ENCODE measurements at places on chromosomes 4 and X. TPM values are rescaled to one million over a fixed set of nuclear protein-coding genes. Genes with fewer than 3 reads are reported as not detected.

DNA sequence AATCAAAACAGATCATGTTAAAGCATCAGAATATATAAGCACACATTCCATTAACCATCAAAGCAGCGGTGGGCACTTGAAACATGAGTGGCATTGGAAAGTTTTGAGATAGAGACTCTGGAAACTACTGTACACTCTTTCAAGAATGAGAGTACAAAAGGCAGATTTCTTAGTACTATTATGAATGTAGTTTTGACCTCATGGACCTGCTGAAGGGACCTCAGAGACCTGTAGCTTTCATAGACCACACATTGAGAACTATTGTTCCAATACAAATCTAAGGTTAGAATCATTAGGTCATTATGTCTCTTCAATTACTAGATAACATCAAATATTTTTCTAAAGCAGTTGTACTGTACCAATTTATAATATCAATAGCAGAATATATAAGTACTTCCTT lies 283.6 kb downstream of the RPA4 start:
- no peak for DNase-seq

- no peak for DNase-seq
These were observed 907 bp upstream of the ATP10D start for GRCh38 chr4:47484168-47484567.

DNA sequence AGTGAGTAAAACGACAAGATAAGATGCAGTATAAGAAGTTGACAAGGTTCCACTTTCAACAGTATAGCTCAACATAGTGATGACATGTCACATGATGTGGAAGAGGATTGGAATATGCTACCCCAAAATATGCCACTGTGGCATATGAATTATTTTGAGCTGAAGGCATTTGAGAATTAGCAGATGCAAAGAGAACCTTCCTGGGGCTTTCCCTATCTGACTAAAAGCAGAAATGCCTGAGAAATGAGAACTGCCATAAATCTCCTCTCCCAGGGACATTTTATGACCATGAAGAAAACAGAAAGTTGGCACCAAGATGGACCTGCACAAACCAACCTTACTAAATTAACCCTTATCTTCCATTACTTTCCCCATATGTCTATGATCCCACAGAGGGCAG lies 24.8 kb downstream of the CDKN2AIP start:
- no peak for DNase-seq

Gene CSAG2
- not detected for total RNA-seq

Gene SRPX2
- 15.4 TPM for total RNA-seq
